NCI-H2081 (cell line): ENCODE measurements at places on chromosomes 2 and 18.
A peak's percentile ranks its signal among the peaks of the same experiment; 100 is the strongest.

DNA sequence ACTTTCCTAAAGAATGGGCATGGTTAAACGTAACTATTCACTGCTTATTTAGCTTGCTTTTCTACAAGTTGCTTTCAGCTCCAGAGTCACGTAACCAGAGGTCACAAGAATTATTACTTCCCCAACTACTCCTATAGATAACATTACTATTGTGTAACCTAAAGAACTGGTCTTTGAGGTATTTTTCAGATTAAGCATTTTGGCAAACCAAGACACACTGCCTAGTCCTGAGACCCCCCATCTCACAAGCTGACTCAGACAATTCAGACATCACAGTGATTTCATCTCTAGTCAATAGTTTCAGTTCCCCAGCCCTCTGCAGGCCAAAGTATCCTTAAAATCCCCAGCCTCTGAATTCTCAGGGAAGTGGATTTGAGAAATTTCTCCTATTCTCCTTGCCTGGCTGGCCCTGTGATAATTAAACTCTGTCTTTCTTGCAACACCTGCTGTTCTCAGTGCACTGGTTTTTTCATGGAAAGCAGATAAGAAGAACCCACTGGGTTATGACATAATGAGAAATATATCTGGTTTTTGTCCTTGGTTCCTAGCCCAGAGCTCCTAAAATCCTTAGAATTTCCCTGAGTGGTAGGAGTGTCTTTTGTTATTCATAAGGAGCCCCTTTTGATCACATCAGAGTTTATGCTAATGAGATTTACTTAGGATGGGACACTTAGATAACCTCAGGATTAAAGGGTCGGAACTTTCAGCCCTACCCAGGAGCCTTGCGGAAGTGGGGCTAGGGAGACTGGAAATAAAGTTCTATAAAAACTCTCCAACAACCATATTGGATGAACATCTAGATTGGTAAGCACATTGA, 1310.8 kb upstream of the CHAC2 start:
- DNase-seq = no peak

DNA sequence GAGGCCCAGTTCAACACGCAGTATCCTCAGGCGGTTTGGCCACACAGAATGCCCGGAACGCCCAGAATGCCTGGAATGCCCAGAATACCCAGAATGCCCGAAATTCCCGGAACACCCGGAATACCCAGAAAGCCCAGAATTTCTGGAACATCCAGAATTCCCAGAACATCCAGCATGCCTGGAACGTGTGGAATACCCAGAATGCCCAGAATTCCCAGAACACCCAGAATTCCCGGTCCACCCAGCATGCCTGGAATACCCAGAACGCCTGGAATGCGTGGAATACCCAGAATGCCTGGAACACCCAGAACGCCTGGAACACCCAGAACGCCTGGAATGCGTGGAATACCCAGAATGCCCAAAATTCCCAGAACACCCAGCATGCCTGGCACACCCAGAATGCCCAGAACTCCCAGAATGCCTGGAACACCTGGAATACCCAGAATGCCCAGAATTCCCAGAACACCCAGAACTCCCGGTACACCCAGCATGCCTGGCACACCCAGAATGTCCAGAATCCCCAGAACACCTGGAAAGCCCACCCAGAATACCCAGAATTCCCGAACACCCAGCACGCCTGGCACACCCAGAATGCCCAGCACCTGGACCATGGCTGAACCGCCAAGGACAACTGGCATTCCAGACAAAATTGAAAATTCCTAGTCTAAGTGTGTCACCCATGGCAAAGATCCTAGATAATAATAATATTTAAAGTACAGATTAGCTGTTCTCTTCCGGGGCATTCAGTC, 487.4 kb upstream of the SALL3 start:
- DNase-seq = no peak

DNA sequence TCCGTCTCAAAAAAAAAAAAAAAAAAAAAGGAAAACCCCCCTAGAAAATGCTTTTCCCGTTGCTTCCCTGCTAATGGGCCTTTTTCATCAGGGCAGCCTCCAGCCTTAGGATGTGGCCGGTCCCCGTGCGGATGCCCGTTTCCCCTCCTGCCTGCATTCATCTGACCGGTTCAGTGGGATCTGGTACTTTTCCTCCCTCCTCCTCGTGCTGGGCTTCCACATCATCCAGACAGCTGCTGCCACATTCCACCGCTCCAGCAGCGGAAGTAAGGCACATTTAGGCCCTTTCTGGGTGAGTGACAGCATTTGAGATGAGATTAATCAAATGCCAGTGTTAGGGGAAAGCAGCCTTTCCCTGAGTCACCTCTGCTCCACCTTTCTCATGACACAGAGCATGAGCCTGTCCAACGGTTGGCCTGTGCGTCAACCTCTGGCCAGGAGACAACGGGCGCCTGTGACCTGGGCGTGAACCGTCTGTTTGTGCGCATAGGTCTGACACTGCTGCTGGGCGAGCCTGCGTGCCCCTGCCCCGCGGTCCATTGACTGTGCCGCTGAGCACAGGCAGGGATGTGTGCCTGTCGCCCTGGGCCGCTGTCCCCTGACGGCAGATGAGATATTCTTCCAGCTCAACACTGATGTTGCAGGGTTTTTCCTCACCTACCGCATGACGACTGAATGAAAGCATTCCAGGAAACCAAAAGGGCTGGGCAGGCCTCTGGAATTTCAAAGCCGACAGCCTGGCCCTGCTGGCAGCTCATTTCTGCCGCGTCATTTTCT, 174.0 kb downstream of the TGIF1 start:
- DNase-seq = no peak

DNA sequence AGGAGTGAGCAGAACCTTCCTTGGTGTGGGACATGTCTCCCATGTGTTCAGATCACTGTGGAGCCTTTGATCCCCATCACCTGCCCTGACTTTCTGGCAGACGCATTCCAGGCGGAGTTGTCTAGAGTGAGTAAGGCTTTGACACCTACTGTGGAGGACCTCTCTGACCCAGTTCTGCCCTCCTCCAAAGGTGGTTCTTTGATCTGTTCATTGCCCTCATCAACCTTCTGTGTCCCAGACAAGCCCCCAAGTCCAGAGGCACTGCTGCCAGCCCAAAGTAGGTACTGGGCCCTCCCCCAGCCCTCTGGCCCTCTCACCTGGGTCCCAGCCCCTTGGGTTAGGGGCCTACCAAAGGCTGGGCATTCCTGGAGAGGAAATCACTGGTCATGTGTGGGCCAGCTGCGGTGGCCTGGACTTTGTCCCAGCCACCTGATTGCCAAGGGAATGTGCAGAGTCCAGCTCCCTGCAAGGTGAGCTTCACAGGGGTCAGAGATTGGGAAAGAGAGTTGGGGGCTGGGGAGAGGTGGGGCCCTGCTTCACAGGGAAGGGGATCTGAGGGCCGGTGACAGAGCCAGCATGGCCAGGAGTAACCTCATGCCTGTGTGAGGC, 12.1 kb upstream of the FAHD2A start:
- DNase-seq = no peak

DNA sequence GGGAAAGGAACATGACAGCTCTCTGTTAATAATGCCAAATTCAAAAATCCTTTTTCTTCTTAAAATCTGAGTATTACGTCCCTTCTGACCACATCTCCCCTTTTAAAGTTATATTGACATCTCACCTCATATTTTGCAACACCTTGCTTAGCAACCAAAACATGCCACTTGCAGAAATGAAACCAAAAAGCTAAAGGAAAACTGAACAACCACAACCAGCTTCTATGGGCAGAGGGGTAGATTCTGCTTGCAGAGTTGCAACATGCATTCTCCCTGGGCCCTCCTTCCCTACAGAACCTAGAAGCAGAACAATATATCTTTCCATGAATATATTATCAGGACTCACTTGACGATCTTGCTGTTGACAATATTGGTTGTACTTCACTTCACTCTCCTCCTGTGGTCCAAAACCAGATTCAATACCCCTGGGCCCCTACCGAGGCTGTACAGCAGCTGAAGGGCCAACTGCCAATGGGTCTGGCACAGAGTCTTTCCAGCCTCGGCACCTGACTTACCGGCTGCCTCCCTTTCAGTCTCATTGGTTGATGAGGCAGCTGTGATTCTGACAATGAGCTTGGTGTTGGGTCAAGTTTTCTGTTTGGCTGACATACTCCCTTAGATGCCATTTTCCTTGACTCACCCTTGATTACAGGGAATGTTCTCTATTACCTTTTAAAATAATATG, 616.6 kb downstream of the ZEB2 start:
- peak; percentile 70 for DNase-seq

DNA sequence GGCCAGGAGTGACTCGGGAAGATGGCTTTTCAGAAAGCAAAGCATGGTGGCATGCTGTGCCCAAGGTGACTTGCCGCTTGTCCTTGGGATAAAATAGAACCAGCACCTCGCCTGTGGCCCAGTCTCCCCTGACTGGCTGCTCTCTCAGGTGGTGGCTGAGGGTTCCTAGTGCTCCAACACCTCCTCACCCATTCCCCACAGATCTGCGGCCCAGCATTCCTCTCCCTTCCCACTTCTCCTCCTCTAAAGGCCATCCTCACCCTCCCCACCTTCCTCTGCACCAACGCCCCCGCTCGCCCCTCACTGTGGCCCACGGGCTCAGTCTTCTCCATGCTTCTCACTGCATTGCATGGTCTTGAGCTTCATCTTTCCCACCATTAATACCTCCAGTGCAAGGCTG, 132.4 kb downstream of the PXDN start:
- no peak for DNase-seq

DNA sequence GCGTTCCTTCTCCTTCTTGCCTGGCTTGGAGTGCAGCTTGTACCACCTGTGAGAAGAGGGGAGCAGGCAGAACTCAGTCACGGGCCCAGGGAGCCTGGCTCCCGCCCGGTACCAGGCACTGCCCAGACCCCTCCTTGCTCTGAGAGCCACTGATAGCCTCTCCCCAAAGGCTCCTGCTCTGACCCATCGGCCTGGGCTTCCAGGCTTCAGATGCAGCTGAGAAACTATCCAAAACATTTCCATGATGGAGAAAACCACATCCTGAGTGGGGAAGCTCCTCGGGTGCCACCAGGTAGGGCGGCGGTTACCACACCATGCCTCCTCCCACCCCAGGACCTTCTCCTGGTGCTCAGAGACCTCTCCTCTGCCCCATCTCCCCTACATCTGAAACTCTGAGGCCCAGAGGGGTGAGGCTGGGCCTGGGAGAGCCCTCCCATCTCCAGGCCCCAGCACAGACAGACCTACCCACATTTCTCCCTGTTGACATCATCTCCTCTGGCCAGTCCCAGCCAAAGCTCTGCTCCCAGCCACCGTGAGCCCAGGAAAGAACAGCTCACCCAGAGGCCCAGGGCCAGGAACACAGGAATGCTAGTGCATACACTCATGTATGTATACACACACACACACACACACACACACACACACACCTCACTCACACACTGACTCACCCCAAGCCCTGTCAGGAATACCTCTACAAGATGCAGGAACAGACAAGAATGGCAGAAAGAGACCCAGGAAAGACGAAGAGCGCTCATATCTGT, 17.9 kb upstream of the SFXN5 start:
- no peak for DNase-seq

DNA sequence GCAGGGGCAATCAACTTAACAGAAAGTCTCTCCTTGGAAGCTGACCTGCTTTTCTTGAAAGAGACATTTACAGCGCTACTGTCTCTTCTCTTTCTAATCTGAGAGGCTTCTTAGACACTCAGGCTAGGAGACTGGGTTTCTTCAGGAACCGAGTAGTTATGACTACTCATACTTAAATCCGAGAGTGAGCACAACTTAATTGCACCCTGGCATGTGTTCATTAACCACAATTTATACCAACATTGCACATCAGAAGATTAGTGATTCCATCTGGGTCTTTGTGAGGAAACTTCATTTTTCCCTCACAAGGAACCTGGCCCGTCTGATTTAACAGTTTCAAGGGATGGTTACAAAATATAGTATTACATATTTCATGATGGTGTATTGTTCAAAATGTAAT, 176.9 kb downstream of the UBE2E3 start:
- no peak for DNase-seq

DNA sequence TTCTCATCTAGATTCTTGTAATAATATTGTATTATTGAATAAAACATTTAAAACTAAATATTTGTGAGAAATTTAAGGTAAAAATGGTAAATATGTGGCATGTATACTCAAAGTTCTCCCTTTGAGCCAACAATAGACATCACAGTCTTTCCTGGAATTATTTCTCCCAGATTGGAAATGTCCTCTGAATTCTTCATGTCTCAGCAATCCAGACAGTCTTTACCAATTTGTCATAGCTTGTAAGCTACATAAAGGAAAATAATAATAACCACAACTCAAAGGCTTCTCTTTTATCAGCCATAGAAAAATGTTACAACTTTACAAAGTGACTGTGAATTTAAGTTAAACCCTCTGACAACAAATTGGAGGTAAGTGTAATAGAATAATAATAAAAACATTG, 784.9 kb downstream of the EPHA4 start:
- DNase-seq = no peak

DNA sequence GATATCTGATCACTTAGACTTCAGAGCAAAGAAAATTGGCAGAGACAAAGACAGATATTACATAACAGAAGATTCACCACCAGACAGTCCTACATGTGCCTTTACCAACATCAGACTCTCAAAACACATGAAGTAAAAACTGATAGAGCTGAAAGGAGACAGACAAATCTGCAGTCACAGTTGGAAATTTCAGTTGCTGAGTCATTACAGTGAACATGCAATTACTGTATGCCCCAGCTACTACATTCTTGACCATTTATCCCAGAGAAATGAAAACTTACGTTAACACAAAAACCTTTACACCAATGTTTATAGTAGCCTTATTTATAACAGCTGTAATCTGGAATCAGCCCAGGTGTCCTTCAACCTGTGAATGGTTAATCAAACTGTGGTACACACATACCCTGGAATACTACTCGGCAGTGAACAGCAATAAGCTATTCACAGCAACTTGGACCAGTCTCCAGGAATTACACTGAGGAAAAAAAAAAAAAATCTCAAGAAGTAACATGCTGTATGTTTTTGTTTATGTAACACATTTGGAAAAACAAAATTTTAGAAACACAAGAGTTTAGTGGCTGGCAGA, 7.5 kb upstream of the SCLY start:
- DNase-seq = no peak

DNA sequence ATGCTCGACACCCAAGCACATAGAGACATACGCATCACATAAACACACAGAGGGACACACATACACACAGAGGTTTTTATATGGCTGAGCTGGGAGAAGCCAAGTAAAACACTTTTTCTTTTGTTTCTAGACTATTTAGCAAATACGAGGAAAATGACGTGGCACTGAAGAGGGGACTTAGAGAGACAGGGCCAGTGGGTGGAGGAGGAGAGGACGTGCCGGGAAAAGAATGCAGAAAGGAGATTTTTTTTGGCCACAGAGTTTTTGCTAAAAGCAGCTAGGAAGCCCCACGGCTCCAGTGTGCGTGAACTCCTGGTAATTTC, 168.5 kb upstream of the KLF7 start:
- DNase-seq = no peak

- DNase-seq = no peak
Observed at GRCh38 chr2:35463805-35464596, 891.6 kb upstream of the CRIM1 start.
